Activated CD8-positive, alpha-beta T cell treated with anti-CD3 and anti-CD28 coated beads for 36 hours (primary cell): ENCODE measurements at places on chromosomes 11 and 22. TPM values are rescaled to one million over a fixed set of nuclear protein-coding genes. Genes with fewer than 3 reads are reported as not detected.
A peak's percentile ranks its signal among the peaks of the same experiment; 100 is the strongest.

GRCh38 chr22:43004362-43005035 lies 10.4 kb downstream of the PACSIN2 start:
- DNase-seq: peak; percentile 53

- no peak for DNase-seq
Measured at GRCh38 chr22:16922076-16922475, 85.9 kb downstream of the GAB4 start.

PATE4 gene
- not detected for total RNA-seq

DNA sequence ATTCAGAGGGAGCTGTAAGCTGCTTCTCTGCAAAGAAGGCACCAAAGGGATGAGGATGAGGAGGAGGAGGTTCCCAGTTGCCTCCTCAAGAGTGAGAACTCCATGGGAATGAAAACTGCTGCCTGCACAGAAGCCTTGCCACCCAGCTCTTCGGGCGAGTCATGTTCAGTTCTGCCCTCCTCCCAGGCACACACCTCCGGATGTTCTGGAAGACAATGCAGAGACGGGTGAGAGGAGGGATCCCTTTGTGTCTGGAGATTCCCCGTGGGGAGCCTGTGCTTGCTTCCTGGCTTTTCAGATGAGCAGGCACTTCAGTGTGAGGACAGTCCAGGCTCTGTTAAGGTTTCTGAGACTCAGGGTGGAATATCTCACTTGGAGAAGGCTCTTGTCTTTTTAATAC lies 295.6 kb downstream of the DDX10 start:
- DNase-seq: no peak

DNA sequence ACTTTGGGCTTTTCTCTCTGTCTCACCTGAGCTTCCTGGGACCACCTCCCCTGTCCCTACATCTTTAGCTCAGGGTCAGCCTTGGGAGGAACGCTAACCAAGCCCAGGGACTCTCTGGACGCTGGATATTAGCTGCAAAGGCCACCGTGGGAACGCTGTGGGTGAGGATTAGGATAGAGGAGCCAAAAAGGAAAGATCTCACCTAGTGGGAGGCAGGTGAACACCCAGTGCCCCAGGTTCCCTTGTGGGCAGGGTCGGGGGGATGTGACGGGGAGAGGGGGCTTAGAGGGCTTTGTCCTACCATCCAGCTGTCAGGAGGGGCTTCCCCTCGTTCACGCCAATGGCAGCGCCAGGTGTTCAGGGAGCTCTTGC lies 50.2 kb downstream of the LINC01488 start:
- DNase-seq: no peak
